ENCODE measurements at places on chromosomes 7 and 10.

DNA sequence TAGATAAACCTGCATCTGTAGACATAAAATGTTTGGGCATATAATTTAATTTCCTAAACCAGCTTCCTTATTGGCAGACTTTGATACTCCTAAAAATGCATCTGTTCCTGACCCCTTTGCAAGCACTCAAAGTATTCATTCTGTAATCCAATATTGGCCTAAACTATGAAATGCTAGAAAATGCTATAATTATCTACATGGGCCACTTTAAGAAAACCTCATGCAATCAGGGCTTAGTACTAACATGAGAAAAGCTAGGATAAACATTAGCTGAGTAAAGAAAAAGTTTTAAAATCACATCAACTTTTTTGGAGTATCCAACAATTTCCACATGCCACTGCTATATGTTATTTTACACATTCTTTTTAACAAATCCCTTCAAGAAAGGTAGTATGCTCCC, 57.2 kb downstream of the PARD3 start:
- DNase-seq = no peak

- DNase-seq = no peak
Measured at GRCh38 chr7:132225216-132226030, 350.8 kb downstream of the PLXNA4 start.

DNA sequence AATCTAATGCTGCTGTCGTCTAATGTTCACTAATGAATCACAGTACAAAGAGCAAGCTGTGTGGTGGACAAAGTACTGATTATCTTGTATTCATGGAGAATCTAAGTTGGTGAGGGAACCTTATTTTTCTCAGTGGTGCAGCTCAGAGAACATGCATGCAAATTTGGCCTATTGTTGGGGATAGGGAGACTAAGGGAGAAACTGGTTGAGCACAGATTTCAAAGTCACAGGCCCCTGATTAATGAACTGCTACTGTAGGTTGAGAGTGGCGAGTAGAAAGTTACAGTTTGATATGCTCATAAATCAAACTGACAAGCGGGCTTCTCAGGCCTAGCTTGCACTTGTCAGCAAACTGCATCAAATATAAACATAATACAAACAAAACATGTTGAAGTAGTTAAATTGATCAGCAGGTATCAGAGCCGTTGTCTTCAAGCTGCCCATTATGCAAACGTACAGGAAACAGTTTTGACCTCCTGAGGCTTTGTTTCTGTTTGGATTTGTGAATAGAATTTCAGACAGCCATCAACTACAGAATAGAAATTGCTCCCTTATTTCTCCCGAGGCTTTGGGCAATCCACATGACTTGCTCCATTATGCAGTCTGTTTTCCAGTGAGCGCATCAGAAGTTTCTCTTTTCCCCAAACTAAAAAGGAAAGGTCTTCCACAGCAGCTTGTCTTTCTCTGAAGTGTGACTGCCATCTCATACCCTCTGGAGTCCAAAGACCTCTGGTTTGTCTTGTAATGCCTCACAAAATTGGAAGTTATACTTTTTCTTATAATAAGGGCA, 215.8 kb downstream of the FOXP2 start:
- no peak for DNase-seq

GRCh38 chr10:101066896-101067355, 5.1 kb downstream of the KAZALD1 start:
- no peak for DNase-seq

DNA sequence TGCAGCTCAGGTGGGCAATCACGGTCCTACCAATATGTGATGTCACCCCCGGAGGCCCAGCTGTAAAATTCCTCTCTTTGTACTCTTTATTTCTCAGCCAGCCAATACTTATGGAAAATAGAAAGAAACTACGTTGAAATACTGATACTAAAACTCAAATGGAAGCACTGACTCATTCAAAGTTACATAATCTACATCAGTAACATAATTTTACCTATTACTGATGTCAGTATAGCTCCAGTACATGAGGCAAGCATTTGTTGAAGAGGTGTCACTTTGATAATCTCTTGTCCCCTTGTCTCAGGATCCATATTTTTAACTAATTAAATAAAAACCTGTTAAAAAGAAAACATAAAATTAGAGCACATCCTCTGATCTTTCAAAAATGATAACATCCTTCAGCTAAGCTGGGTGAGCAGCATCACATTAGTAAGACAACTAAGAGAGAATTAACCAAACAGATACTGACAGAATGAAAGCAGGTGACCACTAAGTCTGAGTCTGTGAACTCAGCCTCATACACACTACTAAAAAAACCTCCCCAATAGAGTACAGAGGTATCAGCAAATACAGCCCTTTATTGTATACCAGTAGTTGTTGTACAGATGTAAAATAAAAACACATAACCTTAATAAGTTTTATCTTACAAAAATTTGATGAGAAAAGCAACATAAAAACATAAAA, 17.6 kb downstream of the SLC25A40 start:
- DNase-seq = no peak

DNA sequence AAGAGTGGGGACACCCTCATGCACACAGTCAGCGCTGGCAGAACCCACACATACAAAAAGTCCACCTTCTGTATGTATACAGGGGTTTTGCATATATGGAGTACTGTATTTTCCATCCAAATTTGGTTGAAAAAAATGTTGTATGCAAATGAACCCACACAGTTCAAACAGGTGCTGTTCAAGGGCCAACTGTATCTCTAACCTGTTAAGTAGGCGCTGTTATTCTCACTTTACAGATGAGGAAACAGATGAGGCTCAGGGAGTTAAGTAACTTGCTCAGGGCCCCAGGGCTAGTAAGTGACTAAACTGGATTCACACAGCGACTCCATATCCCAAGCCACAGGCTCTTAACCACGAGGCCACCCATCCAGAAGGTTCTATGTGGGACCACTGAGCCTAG, 69.9 kb downstream of the C10orf105 start:
- no peak for DNase-seq

DNA sequence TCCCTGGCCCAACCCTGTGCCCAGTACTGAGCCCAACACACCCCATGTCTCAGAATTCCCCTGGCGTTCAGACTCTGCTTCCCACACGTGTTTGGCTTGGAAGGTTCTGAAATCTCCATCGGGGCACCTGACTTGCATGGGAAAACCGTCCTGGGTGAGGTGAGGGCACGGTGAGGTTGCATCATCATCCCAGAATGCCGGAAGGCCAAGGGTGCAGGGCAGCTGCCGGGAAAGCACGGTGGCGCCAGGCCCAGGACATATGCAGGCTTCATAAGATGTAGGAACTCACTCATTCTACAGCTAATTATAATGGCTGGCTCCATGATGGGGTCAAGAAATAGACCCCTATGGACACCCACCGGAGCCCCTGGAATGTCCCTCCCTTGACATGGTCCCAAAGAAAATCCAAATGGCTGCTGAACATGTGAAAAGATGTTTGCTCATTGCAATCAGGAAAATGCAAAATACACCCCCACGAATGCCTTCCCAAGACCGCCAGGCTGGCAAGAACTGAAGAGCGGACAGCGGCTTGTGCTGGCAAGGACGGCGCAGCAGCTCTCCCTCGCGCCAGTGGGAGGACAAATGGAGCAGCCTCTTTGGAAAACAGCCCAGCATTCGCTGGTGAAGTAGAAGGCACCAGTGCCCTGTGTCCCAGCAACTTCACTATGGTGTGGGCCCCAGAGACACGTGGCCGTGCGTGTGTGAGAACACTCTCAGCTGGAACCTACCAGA, 2.3 kb downstream of the KNDC1 start:
- no peak for DNase-seq

DNA sequence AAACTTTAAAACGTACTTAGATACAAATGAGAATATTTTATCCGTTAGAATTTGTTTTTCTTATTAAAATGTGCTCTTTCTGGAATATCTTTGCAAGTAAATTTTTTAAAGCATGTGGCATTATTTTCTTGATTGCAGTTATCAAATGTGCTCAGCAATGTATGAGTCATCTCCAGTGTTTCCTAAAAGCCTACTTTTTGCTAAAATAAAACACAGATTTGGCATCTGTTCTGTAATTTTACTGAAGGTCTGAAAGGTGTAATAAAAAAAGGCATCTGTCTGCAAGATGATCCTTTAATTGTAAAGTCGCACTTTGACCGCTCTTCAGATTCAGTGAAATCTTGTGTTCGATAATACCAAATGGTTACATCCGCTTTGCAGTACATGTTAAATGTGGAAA, 3.4 kb downstream of the GNAT3 start:
- DNase-seq = no peak

DNA sequence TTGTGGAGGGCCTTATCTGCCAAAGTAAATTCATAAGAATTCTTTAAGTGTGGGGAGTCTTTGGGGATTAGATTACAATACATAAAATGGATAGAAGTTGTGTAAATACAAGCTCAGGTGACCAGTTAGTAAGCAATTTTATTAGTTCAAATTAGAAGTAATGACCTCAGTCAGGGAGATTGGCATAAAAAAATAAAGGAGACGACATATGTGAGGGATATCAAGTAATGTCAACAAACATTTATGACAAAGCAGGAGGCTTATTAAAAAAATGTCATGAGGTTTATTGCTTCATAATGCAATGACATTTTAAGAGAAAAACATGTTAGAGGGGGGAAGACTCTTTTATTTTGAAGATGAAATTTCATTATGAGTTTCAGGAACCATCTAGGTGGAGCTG, 1137.0 kb upstream of the PHF14 start:
- DNase-seq = no peak

DNA sequence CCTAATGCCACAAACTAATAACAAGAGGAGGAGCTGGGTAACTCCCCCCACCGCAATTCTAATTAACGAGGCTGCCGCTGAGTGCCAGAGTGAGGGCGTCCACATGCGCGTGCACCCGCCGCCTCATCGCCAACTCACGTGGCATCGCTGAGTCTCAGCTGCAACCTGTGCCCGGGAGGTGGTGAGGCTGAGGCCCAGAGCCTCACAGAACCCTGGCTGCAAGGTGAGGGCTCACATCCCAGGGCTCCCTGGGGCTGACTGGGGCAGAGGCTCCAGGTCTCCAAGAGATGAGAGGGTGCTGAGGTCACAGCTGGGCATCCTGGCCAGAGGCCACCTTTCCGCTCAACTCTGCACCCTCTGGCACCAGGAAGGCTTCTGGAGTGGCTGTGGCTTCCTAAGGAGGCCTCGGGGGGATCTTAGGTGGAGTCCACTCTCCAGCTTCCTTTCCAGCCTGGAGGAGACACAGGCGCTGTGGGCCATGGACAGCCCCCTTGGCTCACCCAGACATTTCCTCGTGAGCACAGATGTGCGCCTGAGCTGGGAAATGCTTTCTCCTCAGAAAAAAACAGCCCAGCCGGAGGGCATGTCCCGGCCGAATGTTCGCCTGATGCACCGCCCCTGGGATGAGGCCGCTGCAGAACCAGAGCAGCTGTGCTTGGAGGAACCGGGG, 242.6 kb downstream of the MAD1L1 start:
- DNase-seq = no peak

DNA sequence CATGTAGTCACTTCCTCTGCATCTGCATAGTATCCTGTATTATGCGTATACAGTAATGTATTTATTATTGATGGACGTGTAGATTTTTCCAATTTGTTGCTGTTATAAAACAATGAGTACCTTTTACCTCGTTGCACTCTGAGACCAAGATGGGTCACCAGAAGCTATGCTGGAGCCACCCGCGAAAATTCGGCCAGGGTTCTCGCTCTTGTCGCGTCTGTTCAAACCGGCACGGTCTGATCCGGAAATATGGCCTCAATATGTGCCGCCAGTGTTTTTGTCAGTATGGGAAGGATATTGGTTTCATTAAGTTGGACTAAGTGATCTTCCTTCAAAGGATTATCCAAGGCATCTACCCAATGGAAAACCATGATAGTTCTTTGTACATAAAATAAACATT, 1.0 kb downstream of the PSMC2 start:
- DNase-seq = no peak
